ENCODE measurements at places on chromosomes 2 and 18. TPM values are rescaled to one million over a fixed set of nuclear protein-coding genes. Genes with fewer than 3 reads are reported as not detected.

DNA sequence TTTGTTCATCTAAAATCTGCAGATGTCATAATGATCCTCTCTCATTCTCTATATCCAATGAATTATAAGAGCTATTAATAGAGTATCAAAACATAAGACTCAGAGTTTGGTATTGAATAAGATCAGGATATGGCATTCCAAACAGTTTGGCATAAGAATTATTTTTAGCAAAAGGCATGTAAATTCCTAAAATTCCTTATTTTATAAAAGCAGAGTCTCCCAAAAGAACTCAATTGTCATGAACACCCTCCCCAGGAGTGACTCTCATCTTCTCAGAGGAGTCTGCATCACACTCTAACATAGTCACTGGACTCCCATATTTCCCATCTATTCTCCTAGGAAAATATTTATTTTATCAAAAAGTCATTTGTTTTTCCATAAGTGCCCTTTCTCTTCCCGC lies 1710.2 kb upstream of the SLC39A10 start:
- DNase-seq: no peak

The NT5C1B gene
- not detected for total RNA-seq

GRCh38 chr2:30372826-30373225 lies 74.2 kb upstream of the LCLAT1 start:
- no peak for DNase-seq

The GREB1L gene
- total RNA-seq: 6.0 TPM

The PLGLB1 gene
- 2.7 TPM for total RNA-seq

DNA sequence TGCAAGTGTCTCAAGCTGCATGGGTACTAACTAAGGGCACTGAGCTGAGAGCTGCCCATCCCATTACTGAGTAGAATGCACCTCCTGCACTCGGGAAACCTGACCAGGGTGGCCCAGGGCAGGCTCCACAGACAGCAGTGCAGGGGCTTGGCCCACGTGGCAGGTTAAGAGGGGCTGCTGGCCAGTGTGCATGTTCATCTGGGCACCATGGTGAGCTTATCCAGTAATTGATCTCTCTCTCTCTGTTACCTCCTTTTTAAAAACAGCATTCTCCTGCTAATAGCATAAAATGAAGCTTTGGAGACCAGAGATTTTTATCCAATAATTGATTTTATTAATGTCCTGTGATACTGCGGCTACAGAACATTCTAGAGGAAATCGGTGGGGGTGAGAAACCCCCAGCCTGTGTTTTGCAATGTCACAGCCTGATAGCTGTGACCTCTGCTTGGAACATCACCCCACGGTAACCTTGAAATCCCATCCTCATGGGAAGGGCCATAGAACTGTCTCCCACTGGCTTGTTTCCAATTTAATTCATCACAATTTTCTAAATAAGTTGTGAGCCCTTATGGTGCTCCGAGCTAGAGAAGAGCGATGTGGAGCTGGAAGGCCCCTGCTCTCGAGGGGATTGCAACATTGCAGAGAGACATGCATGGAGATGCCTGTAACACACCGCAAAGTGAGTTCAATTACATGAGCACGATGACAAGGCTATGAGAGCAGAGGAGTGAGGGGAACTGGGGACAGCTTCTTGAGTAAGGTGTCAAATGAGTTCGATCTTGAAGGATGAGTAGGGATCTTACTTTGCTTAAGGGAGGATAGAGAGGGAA lies 143.8 kb downstream of the GALNT14 start:
- DNase-seq: no peak

The DNAH6 gene
- total RNA-seq: not detected

DNA sequence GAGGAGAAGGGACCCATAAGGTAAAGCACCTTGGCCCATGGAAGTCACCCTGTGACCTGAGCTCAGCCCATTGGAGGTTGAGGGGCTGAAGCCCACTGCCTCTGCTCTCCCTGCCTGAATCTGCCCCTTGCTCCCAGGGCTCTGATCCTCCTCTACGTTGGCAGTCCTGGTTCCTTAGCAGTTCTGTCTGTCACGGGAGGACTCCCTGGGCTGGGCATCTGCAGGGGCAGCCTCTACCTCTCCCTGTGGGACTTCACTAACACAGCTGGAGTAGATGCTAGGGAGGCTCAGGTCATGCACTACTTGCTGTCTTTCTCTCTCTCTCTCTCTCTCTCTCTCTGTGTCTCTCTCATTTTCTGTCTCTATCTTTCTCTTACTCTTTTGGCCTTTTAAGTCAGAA lies 8.7 kb downstream of the GYPC start:
- no peak for DNase-seq

Data from PC-9 (cell line).